ENCODE measurements at places on chromosomes 2 and 18.

- no peak for DNase-seq
Observed at GRCh38 chr2:45344071-45344470, 267.0 kb downstream of the SRBD1 start.

- DNase-seq: no peak
Observed at GRCh38 chr18:3612315-3612714, 162.3 kb downstream of the TGIF1 start.

- no peak for DNase-seq
Observed at GRCh38 chr18:68833756-68834155, 35.9 kb downstream of the CCDC102B start.

DNA sequence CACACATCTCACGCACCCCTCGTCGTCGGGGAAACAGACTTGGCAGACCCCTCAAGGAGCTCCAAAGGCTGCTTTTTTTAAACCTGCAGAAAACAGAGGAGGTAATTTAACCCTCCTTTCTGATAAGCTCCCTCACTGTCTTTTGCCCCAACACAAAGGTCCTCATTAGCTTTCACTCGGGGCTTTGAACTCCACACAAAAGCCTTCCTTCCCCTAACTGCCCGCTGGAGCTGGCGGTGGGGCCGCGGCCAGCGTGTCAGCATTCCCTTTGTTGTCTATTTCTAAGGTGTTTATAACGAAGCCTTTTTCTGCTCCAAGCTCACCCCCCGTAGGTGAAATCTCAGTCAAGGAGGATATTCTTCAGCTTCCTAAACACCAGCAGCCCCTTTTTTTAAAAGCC lies 43.5 kb upstream of the ID2 start:
- no peak for DNase-seq

DNA sequence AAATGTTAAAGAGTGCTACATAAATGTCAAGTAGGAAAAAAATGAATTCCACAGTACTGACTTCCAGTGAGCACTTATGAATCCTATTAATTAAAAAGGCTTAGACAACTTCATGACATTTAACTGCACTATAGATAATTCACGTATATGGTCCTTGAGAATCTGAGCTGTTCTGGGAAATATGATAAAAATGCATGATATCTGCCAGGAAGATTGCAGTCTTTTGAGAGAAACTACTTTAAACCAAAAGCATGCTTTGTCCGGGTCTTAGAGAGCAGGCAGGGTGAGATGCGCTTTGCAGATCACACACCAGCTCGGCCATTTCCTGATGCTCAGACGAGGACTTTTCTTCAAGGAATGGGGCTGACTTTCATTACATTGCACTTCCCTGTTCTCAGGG lies 42.6 kb downstream of the CMPK2 start:
- DNase-seq: peak; percentile 86
